ENCODE measurements at places on chromosomes 12 and 14. TPM values are rescaled to one million over a fixed set of nuclear protein-coding genes. Genes with fewer than 3 reads are reported as not detected.

SLC35E3 gene
- total RNA-seq: 7.1 TPM

- no peaks in the 10 kb centered on the region for H3K27me3 ChIP-seq
- H3K27ac ChIP-seq: no peak overlapping the region
- DNase-seq: no peak
- no peaks in the 10 kb centered on the region for H3K4me1 ChIP-seq
These were observed 100.7 kb downstream of the ITPR2 start for GRCh38 chr12:26732005-26732908.

GRCh38 chr14:32559048-32559447, 229.9 kb downstream of the AKAP6 start:
- no peaks in the 10 kb centered on the region for H3K27me3 ChIP-seq
- H3K4me1 ChIP-seq: no peaks in the 10 kb centered on the region
- H3K36me3 ChIP-seq: no peaks in the 10 kb centered on the region
- H3K27ac ChIP-seq: no peak overlapping the region
- DNase-seq: no peak
- H3K4me3 ChIP-seq: no peak overlapping the region

DNA sequence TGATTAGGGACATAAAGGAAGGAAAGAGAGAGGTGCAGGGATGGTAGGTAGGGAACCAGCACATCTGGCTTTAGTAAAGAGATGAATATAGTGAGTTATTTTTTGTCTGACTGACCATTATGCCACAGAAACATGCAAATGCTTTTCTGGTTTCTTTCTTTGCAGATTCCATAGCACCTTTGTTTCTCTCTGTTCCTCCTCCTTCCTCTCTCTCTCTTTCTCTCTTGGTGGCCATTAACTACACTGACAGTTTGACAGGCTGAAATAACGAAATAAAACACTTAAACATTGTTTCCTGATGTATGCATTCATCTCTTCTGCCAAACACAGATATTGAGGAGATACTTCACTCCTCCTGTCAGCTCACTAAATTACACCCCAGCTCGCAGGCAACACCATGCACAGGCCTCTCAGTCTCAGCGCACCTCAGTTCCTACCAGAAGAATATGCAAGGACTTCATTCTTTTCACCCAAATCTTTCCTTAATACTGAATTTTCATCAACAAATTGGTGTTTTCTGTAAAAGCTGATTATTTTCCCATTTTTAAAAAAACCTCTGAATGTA, 406.9 kb upstream of the SOX5 start:
- no peak for DNase-seq
- H3K27ac ChIP-seq: no peak overlapping the region
- no peak overlapping the region for H3K4me3 ChIP-seq
- H3K4me1 ChIP-seq: no peaks in the 10 kb centered on the region

DNA sequence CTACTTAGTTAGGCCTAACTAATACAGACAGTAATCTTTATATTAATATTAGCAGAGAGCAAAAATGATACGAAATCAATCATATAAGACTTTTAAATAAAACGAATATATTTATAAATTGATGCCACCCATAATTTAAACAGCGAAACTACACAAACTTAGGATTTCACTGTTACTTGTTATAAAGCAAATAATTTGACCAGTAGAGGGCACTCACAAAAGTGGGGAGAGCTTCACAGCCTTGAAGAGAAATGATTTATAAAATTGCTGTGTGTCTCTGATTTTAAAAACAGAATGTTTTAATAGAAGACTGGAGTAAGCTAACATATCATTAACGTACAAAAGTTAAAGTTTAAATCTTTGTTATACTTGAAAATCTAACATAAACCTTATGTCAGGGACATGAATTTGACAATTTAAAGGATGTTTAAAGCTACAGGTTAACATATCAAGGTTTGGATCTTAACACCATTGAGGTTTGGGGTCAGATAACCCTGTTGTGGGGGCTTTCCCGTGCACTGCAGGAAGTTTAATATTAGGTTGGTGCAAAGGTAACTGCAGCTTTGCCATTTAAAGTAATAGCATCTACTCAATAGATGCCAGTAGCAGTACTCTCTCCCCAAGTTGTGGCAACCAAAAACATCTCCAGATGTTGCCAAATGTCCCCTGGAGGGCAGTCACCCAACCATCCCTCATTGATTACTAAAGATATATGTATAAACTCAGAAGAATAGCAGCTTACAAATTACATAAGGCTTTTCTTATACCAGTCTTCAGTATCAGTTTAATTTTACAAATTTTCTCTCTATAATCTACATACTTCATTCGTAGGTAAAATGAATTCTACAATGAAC, 9.3 kb downstream of the KRAS start:
- H3K4me3 ChIP-seq: no peak overlapping the region
- H3K36me3 ChIP-seq: no peaks in the 10 kb centered on the region
- H3K27me3 ChIP-seq: no peaks in the 10 kb centered on the region
- DNase-seq: no peak

DNA sequence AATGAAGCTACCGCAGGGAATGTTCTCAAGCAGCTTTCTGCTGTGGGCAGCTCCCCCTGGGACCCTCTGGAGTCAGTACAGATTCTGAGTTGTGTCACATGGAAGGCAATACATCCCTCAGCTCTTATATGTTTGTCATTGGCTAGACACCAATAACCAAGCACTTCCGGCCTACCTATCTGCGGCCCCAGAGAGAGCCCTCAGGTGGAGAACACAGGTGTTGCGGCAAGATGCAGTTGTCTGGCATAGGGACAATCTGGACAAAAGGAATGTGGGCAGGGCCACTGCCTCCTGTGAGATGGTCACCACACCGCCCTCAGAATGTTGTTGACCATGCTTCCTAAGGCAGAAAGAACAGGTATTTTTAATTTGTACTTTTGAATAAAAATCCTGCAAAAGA, 118.7 kb downstream of the BRMS1L start:
- H3K4me1 ChIP-seq: no peaks in the 10 kb centered on the region
- no peak overlapping the region for H3K27ac ChIP-seq
- peak; percentile 37 for DNase-seq
- no peak overlapping the region for H3K4me3 ChIP-seq
